ENCODE measurements at places on chromosomes 7 and 10.
A peak's percentile ranks its signal among the peaks of the same experiment; 100 is the strongest.

DNA sequence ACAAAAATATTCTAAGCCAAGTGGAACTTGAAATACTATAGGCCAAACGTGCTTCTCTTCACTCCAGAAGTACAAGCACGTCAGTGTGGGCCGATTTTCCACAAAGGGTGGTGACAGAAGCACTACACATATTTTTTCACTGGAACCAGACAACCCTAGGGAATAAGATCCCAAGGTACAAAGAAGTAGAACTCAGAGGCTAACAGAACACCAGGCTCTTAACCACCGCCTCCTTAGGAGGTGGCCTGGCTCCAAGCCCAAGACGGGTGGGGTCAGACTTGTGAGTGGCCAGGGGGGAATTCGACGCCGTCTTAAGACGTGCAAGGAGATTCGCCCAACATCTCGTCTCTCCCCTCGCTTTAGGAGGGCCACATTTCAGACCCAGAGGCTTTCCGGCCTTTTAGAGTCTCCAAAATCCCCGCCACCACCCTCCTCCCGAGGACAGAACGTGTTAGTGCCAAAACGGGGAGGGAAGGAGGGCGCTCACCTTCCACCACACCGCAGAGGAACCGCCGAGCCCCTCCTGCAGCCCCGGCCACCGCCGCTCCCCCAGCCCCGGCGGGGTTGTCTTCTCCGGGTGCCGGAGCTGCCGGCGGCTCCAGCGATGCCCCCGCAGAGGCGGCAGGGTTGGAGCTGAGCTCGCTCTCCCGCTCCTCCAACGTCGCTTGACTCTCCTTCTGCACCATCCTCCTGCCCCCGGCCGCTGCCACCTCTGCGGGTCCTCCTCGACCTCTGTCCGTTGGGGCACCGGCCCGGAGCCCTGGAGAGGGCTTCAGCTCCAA lies 716 bp downstream of the OGA start:
- peak; percentile 13 for DNase-seq

DNA sequence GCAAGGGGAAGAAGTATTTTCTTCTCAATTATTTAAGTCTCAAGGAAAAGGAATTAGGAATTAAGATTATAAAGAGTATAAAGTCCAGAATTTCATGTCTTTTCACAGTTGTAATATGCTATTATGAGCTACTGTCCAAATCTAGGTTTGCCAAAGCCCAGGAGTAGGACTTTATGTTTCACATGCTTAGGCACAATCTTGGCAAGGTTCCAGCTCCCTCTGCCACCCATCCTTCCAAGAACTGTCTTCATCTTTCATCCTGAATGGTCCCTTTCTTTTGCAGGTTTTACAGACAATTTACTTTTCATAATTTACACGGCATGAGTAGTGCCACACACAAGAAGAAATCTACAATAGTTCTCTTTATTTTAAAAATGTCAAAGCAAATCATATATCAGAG lies 29.5 kb downstream of the SLC16A9 start:
- DNase-seq = no peak

DNA sequence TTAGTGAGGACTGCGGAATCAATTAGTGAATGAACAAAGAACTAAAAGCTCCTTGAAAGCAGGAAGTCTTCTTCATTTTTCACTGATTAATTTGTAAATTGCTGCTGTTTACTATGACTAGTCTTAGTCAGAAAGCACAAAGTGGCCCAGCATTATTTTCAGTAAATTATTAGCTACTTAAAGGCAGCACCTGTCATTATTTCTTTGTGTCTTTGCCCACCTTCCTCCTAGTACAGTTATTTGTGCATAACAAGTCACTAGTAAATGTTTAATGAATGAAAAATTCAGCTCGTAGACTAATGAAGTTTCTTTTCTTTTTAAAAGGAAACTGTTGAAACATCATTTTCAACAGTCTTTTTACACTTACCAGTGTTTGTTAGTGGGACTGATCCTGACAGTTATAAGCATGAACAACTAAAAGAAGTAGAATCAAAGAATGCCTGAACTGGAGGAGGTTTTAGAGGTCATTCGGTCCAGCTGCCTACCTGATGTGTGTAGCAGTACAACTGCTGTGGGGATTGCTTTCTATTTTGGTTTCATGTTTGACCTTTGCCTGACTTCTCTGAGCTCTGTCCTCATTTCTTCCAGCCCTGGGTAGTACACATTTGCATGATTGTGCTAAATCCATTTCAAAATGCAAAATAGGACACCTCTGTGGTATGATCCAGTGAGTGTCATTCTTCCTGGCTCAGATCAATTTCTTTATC lies 140.0 kb upstream of the PHYHIPL start:
- no peak for DNase-seq

GRCh38 chr7:901388-902154 lies 25.2 kb downstream of the GET4 start:
- no peak for DNase-seq

DNA sequence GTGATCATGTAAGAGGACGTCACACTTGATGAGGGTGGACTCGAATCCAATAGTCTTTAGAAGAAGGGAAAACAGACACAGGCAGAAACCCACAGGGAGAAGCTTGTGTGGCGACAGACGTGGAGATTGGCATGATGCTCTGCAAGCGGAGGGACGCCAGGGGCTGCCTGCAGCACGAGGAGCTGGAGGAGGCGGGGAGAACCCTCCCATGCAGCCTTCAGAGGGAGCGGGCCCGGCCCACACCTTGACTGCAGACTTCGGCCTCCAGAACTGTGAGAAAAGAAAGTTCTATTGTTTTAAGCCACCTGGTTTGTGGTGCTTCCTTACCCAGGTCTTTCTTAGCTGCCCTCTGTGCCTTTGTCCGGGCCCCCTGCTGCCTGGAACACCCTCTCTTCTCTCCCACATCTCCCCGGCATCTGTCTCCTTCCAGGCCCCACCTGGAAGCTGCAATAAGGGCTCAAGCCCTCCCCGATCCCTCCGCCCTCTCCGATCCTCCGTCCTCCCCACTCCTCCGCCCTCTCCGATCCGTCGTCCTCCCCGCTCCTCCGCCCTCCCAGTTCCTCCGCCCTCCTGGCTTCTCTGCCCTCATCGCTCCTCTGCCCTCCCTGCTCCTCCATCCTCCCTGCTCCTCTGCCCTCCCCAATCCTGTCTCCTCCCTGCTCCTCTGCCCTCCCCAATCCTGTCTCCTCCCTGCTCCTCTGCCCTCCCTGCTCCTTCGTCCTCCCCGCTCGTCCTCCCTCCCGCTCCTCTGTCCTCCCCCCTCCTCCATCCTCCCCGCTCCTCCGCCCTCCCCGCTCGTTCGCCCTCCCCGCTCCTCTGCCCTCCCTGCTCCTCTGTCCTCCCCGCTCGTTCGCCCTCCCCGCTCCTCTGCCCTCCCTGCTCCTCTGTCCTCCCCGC lies 17.4 kb upstream of the PRKAG2 start:
- DNase-seq = no peak

GRCh38 chr7:14734839-14735321 lies 167.7 kb downstream of the DGKB start:
- DNase-seq = no peak

- no peak for DNase-seq
Observed at GRCh38 chr7:55149001-55149400, 130.2 kb downstream of the EGFR start.
